ENCODE measurements at places on chromosomes 11 and 22. TPM values are rescaled to one million over a fixed set of nuclear protein-coding genes. Genes with fewer than 3 reads are reported as not detected.

DNA sequence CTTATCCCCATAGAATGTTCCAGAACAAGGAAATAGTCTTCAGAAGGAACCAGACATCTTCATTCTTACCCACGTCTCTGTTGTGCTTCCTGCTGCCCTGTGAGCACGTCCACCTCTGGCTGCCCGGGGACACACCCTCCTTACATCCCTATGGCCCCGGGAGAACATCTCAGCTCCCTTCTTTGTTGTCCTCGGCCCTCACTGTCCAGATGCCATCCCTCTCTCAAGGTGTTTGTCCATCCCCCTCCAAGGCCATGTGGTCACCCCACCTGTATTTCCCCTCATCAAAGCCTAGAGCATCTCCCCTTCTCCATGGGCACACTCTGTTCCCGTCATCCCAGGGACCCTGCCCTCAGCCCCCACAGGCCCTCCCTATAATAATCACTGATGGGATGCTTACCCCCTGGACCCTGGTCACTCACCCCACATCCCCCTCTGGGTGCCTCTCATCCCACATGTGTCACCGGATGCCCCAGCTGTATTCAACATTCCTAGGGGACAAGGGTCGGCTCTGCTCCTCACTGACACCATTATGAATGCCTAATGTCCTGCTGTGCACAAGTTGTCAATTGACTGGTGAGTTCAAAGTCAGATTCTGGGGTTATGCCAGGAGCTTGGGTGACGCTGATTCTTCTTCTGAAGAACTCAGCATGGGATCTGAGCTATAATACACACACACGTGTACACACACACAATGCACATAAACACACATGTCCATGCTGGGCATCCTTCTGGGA is 28.8 kb downstream of the IGLL5 start:
- DNase-seq, result no peak

HNRNPUL2 gene
- total RNA-seq, result 15.6 TPM

DNA sequence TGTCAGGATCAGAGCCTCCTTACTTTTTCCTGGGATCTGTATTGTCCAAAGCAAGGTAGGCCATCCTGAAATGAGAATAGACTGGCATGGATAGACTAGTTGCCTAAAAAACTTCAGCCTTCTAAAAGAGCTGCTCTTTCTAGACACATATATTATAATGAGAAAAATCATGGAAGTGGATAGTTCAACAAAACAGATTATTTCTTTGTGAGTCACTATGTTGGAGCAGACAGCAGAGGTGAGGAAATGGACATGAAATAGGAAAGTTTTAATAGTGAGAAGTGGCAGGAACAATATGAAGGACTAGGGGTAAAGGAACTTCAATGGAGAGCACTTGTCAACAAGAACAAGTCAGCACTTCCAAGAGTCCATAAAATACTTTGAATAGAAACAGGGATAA is 101.9 kb upstream of the ANO3 start:
- no peak for DNase-seq

MFRP gene
- not detected for total RNA-seq

DNA sequence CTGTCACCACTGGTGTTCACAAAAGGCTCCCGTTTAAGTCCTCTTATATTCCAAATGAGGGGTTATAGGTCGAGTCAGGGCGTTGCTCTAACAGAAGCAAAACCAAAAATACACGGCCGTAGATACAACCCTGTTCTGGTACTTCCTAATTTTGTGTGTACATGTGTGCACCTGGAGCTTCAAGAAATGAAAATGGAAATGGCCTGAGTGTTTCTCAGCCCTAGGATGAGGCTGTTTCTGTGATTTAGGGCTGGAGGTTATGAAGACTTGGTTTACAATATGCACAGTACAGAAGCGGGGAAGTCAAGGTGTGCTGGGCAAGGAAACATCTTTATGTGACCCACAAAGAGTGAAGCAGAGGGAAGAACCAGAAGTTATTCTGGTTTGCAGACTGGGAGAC is 110.4 kb upstream of the OR4B1 start:
- DNase-seq, result peak; percentile 38

- DNase-seq, result no peak
These were observed 90.0 kb downstream of the GRIK4 start for GRCh38 chr11:120601536-120601935.

KCNJ1 gene
- total RNA-seq, result not detected

GRCh38 chr11:91835051-91835560 is 389.5 kb upstream of the FAT3 start:
- no peak for DNase-seq

DNA sequence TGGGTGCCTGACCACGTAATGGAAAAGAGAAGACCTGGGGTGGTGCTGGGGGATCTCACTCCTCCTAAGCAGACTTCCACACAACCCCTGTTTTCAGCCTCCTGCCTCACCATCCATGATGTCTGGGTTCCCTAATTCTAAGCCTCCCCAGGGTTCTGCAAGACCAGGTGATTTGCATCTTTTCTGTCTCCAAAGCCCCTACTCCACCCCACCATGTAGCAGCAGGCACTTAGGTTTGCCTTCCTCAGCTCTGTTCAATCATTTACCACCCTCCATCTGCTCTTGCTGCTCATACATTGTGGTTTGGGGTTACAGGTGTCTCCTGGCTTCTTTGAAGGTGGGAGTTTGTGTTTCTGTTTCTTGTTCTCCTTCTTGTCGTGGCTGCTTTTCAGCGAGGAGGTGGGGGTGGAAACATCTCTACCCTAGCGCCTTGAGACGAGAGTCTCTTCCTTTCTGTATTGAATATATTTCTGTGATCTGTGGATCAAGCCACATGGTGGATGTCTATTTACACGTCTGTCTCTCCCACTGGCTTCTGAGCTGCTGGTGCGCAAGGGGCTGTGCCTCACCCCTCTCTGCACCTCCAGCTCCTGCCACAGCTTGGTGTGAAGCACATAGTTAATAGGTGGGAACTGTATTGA is 6.6 kb upstream of the SSTR3 start:
- no peak for DNase-seq

- DNase-seq, result no peak
These were observed 4.4 kb upstream of the ENDOD1 start for GRCh38 chr11:95085117-95085816.

DNA sequence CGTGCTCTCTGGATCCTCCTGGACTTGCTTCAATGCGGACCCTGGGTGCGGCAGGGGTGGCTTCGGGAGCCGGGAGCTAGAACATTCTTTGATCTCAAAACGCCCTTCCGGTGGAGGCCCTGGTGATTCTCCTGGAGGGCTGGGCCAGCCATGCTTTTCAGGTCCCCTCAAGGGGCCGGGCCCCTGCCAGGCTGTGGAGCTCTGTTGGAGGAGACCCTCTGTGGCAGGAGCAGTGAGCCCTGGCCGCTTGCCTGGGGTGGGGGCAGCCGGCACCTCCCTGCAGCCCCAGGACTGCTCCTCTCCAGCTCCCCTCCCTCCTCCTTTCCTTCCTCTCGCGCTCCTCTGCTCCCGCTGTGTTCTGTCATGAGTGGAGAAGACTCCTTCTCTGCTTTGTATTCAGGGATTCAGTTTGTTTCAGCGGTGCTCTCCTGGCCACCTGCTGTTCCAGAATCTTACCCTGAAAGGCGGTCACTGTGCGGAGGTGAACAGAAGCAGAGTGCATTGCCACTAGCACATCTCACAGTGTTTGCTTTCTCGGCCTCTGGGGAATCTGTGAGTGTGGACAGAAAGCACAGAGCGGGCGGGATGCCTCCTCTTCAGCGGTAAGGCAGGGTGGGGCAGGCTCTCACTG is 289.1 kb downstream of the TBC1D22A start:
- no peak for DNase-seq

DNA sequence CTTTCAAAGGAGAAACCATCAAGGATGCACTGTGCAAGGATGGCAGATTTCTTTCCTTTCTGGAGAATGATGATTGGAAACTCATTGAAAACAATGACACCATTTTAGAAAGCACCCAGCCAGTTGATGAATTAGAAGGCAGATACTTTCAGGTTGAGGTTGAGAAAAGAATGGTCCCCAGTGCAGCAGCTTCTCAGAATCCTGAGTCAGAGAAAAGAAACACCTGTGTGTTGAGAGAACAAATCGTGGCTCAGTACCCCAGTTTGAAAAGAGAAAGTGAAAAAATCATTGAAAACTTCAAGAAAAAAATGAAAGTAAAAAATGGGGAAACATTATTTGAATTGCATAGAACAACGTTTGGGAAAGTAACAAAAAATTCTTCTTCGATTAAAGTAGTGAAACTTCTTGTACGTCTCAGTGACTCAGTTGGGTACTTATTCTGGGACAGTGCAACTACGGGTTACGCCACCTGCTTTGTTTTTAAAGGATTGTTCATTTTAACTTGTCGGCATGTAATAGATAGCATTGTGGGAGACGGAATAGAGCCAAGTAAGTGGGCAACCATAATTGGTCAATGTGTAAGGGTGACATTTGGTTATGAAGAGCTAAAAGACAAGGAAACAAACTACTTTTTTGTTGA is 9.8 kb downstream of the FAM111A start:
- no peak for DNase-seq

GRCh38 chr11:10462746-10463300 is 7.8 kb downstream of the AMPD3 start:
- no peak for DNase-seq

Data from right atrium auricular region (tissue), 2 donors.